Activated naive CD4-positive, alpha-beta T cell (primary cell): ENCODE measurements at places on chromosomes 13 and 19.

DNA sequence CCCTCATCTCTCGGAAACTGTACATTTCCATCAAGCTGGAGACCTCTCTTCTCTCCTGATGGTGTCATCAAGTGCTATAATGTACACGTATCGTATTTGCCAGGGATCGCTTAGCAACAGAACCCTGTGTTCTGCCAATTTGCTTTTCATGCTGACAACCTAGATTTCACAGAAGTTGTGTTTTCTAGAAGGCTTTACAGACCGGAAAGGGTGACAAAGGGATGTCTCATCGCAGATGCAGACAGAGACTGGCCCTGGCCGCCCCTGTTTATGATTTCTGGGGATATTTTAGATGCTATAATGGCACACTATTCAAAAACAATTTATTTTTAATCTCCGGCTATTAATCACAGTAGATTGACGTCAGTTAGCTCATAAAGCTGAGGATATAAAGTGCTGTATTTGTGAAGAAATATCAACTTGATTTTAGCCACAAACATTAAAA is 291.4 kb downstream of the IRS2 start:
- DNase-seq: no peak

DNA sequence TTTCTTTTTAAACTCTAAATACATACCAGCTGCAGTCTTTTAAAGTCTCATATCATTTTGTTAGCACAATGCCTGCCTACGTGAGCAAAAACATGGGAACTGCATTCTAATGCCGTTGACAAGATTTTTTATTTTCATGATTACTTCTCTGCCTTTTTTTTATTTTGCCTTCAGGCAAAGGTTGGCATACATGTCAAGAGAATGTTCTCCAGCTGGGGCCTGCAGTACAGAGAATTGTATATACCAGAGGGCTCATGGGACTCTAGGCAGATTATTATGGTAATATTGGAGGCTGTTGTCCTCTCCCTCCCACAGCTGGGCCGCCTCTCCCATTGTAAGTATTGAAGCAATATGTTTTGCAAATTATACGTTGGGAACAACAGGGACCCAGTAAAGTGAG is 53.9 kb upstream of the OBI1 start:
- DNase-seq: no peak

GRCh38 chr13:48400850-48401291 is 12.0 kb downstream of the LPAR6 start:
- no peak for DNase-seq

GRCh38 chr13:20128459-20128931 is 32.4 kb downstream of the GJA3 start:
- DNase-seq: no peak

DNA sequence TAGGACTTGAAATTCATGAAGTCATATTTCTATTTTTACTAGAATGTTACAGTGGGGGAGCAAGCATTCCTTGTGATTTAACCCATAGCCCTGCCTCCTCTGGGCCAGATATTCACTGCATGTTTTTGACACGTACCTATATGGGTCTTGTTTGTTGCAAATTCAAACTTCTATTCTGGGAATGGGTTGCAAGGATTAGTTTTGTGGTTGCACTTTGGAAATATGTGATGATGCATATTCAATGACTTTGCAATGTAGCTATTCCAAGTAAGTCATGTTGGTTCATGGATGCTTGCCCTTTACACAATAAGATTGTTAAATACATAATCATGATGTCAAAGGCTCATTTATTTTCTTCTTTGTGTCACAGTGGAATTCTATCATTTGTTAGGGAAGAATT is 440.8 kb downstream of the TDRD3 start:
- DNase-seq: no peak
